ENCODE measurements at places on chromosomes 11 and 22. TPM values are rescaled to one million over a fixed set of nuclear protein-coding genes. Genes with fewer than 3 reads are reported as not detected.

The ZNRF3 gene
- total RNA-seq: 15.1 TPM

The CERK gene
- 26.9 TPM for total RNA-seq

The LYVE1 gene
- 13.8 TPM for total RNA-seq

The RPS3 gene
- total RNA-seq: 2,141 TPM

The TIMP3 gene
- total RNA-seq: 629 TPM

The DDTL gene
- 2.4 TPM for total RNA-seq

The KCNJ1 gene
- total RNA-seq: 0.15 TPM

The EFCAB6 gene
- total RNA-seq: 7.7 TPM

The SERHL2 gene
- total RNA-seq: 4.9 TPM

The CDKN1C gene
- total RNA-seq: 71.9 TPM

The NXPE2 gene
- total RNA-seq: not detected

The SYNGR1 gene
- 4.7 TPM for total RNA-seq

The CDON gene
- 4.0 TPM for total RNA-seq

The RAG2 gene
- total RNA-seq: not detected

The CRELD2 gene
- total RNA-seq: 45.2 TPM

The NAV2 gene
- total RNA-seq: 58.7 TPM

The FZD4 gene
- 36.8 TPM for total RNA-seq
